ENCODE measurements at places on chromosomes 7 and 10.

GRCh38 chr7:82029236-82029913 lies 259.5 kb upstream of the HGF start:
- no peak for ATAC-seq

GRCh38 chr10:102593804-102594079 lies 50.5 kb upstream of the TRIM8 start:
- ATAC-seq = no peak

DNA sequence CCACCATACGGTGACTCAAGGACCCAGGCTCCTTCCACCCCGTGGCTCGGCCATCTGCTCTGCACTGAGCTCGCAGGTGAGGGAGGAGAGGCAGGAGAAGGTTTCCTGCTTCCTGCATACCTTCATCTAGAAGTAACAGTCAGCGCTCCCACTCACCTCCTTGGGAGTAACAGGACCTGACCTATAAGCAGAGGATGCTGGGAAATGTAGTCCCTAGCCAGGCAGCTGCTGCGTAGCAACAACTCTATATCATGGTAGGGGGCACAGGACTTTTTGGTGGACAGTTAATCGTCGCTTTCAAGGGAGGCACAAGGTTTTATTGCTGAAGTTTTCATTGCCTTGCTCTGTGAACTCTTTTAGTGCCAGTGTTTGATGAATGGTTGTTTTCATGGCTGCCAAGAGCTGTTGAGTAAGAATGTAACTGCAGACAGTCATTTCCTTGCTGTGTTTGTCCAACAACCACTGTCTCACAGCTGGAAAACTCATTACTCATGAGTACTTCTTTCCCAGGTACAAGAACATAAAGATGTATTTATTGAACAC lies 10.2 kb upstream of the ZFYVE27 start:
- ATAC-seq = peak; percentile 78

GRCh38 chr7:28076423-28077200 lies 104.0 kb downstream of the JAZF1 start:
- ATAC-seq = no peak

DNA sequence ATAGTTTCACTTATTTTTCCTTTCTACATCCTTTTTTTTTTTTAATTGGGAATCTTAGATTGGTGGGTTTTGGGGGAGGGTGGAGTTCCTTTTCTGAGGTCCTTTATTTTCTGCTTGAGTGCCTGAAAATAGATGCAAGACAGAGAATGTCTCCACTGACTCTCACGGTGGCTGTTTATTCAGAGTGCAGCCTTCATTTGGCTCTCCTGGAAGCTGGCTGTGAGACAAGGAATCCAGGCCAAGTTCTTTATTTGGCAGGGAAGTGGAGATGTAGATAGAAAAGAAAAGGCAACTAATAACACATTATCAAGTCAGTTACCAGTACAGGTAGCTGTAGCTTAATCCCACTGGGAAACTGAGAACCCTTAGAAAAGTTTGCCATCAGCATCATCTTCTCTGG lies 118.6 kb downstream of the CNTNAP2 start:
- no peak for ATAC-seq

DNA sequence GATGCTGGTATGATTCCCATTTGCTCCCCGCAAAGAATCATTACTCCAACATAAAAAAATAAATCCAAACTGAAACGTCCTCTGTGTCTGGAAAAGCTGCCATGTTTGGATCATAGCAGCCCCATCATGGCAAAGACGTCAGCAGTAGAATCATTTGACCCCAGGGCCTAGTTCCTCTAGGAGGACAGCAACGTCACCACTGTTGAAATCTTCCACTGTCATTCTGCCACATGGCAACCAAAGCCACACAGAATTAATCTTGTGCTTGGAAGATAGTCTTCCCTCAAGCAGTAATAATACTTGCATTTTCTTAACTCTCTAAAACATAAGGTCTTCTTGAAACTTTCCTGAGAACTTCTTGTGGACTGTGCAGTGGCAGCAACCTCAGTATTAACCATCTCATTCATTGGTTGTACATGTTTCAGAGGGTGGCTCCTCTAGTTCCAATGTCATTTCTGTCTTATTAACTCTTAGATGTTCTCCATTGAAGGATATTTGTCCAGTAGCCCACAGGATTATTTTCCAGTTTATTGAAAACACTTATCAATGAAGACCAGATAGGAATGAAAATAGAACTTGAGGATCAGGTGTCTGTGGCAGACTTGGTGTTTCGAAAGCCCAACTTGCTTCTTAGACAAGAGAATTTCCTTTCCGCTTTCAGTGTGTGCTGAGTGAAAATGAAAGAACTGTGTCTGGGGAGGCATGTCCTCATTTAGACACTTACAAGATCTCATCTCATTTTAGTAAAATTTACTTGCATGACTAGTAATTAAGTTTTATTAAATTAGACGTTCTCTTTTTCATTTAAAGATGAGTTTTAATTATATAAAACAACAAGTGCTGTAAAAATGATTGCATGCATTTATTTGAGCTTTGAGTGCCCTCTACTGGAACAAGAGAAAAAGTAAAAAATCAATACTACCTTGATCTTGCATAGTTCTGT lies 28.9 kb upstream of the INHBA start:
- ATAC-seq = peak; percentile 31

DNA sequence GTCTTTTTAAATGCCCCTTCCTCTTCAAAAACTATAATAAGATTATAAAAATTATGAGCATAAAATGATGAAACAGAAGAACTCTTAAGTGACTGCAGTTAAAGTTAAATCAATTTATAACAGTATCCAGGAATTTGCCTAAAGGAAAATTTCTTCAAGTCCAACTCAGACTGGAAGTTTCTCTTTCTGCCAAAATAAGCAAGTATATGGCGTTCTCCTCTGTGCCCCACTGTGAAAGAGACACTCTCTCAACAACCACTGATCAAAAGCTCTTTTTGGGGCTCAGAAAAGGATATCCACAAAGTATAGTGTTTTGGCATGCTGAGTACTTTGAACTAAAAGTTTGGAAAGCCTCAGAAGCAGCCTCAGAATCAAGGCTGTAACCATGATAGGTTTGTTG lies 139.9 kb downstream of the SKIDA1 start:
- no peak for ATAC-seq

GRCh38 chr10:82674036-82674435 lies 799.0 kb downstream of the NRG3 start:
- ATAC-seq = no peak
